ENCODE measurements at places on chromosomes 12 and 14.

GRCh38 chr12:79959484-79959883 lies 24.6 kb upstream of the PPP1R12A start:
- no peak for DNase-seq

DNA sequence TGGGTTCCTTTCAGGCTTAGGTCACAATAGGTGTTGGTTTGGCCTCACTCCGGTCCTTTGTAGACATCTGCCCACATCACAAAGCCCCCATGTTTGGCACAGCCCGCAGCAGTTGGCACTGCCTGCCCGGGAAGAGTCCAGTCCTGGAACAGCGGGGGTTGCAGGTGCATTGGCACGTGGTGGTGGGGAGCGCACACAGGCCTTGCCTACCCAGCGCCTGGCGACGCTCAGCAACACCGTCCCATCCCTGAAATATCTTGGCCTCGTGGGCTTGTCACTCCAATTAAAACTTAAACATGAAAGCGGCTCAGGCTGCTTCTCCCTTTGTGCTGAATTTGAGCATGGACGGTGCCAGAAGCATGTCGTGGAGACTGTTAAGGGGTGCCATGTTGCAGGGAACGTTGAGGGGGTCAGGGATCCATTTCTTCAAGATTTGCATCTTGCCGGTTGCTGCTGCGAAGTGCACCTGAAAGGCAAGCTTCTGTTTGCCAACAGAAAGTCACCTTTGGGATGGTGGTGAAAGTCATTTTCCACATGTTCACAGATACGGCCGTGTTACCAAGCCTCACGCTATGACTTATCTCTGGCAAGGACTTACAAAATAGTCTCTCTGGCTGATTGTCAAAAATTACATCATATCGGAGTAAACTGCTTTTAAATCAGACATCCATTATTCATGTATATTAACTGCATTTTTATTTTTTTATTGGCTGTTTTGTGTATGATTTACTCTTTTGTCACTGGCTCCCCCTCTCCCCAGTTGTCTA lies 91.5 kb downstream of the FBXW8 start:
- no peak for DNase-seq

- no peak for DNase-seq
These were observed 17.3 kb downstream of the OR9K2 start for GRCh38 chr12:55143566-55143870.

DNA sequence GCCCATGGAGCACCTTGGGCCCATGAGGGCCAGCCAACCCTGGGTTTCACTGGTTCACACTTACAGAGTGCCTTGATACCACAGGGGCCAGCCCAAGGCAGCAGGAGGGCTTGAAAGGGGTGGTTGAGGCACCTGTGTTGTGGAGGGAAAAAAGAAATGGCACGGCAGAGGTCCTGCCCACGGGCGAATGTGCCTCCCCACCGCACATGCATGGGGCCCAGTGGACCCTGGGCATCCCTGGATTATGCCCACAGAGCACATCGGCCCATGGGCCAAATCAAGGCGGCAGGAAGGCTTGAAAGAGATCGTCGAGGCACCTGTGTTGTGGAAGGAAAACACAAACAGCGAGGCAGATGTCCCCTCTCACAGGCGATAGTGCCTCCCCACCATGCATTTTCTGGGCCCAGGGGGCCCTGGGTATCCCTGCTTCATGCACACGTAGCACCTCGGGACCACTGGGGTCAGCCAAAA lies 378.1 kb downstream of the ALG10 start:
- DNase-seq, result no peak

Measured in skeletal muscle cell (primary cell).